ENCODE measurements at places on chromosomes 4 and X. TPM values are rescaled to one million over a fixed set of nuclear protein-coding genes. Genes with fewer than 3 reads are reported as not detected.

GRCh38 chr4:5044341-5044740 is 6.9 kb upstream of the STK32B start:
- no peak for DNase-seq

GRCh38 chrX:108132876-108133275 is 41.3 kb downstream of the ATG4A start:
- no peak for DNase-seq

GRCh38 chr4:24582235-24582832 is 2.0 kb downstream of the DHX15 start:
- no peak for DNase-seq

GRCh38 chrX:118565853-118566252 is 70.2 kb downstream of the DOCK11 start:
- no peak for DNase-seq

DNA sequence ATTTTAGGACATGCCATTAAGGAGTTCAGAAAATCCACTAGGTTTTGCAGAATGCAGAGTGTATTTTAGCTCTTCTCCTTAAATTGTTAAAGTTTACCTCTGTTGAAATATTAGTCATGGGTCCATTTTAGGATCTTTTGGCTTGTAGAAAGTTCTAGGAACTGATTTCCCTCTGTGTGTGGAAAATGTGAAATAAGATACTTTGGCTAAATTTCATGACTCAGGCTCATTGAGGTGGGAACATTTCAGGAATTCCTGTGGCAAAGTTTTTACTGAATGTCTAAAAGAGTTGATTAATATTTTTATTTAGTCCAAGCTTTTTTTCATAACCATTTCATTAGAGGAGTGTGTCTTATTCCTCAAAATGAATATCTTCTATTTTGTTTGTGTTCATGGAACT is 7.0 kb downstream of the FHIP1A start:
- DNase-seq: no peak

- no peak for DNase-seq
Observed at GRCh38 chrX:20479048-20479447, 212.3 kb upstream of the RPS6KA3 start.

Gene GC
- total RNA-seq: 0.34 TPM

Gene SYP
- 10.8 TPM for total RNA-seq

Gene EPGN
- total RNA-seq: not detected

Gene NXF2
- not detected for total RNA-seq

All from H1 (cell line).